ENCODE measurements at places on chromosomes 6 and 20.
A peak's percentile ranks its signal among the peaks of the same experiment; 100 is the strongest.

GRCh38 chr6:28383235-28384142 lies 16.1 kb downstream of the ZSCAN12 start:
- DNase-seq, result peak; percentile 47

DNA sequence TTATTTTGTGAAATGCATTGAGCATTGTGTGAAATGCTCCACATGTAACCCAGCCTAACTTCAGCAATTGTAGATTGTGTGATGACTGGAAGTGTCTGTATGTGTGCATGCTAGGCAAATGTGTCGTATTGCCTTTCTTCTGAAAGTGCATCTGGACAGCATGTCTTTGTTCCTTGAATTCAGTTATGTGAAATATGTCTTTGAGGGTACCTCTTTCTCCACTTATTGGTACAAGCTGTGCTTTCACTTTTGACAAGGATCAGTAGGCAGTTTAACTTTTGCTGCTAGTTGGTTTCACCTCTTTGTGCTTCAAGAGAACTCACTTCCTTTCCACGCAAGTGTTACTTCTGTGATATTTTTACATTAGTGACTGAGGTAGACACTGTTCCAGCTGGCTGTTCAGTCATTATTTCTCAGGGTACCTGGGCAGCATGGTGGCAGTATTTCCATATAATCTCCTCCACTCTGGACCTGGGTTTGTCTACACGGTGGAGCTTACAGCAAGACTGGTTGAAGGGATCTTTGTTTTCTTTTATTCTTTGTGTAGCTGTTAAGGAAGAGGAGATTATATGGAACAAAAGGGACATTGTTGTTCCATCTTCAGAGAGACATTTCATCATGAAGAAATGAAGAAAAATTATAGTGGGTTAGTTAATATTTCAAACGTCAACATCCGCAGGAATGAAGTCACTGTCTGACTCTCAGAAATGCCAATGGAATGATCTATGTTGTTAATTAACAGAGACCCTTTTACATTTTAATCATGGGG lies 175.4 kb downstream of the UTRN start:
- DNase-seq, result peak; percentile 53

DNA sequence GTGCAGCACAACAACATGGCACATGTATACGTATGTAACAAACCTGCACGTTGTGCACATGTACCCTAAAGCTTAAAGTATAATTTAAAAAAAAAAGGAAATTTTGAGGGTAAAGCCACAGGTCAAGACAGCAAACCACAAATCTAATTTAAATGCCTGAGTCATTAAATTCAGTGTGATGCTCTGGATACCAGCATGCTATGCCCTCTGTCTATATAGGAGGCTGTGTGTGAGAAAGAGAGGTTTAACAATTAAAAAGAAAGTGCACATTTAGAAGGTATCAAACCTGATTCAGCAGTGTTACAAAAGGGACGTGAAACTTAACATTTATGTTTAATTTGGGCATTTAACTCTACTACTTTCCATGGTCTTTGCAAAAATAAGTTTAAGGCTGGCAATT lies 276.3 kb downstream of the ADGRB3 start:
- DNase-seq, result no peak

DNA sequence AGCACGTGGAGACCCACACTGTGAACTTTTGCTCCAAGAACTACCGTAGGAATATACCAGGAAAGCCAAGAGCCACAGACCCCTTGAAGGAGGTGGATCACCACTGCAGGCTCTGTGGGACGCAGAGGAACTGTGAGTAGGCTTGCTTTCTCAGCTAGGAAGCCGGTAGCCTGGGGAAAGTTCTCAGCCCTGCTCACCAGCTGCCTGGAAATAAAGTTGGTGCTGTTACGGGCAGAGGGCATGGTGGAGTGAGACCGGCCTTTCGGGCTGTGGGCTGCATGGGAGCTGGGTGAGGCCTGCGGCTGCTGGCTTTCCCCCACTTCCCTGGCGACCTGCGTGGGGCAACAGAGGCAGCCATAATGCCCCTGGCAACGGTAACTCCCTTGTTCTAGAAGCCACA lies 373.0 kb upstream of the RUNX2 start:
- DNase-seq, result no peak

- no peak for DNase-seq
Observed at GRCh38 chr6:121925534-121926255, 473.8 kb upstream of the HSF2 start.

DNA sequence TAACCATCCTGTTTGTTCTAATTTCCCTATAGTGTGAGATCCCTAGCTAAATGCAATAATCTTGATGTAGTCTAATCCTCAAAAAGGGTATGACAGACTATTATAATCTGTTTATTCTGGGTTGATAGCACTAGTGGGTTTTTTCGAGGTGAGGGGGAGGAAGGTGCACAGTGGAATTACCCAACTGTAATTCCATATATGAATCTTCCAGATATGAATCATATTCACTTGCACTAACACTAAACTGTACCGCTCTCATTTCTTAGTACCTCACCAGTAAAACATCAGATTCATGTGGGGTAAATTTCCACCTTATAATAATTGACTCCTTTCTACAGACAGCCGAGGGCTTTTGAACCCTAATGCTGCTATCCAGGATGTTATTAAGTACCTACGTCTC lies 16.5 kb downstream of the NCOA7 start:
- no peak for DNase-seq

DNA sequence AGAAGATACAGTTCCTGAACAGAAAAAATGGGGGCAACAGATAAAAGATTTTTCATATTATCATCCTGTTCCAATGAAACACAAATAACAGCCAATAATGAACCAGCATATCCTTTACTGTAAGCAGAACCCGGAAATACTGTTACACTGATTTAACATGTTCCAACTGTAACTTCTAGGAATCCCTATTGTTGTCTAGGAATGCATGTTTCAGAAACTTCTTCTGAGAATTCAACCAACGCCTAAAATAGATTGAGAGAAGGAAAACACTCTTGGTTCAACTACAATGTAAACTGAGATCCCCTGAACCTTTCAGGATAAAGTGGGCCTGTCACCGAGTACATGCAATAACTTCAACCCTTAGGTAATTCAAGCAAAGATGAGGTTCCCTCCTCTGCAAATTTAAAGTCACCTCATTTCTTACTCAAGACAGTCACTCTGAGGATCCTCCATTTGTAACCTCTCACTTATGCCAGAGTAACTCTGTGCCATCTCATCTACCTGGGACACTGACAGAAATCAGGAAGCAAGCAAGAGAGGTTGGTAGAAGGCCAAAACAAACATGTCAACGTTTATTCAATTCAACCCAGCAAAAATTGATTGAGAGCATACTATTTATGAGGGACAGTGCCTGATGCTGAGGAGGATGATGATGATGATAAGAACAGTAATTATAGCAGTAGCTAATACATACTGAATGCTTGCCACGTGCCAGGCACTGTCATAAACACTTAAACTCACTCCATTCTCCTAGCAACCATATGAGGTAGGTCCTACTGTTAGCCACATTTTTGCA lies 14.1 kb downstream of the UBE3D start:
- no peak for DNase-seq

DNA sequence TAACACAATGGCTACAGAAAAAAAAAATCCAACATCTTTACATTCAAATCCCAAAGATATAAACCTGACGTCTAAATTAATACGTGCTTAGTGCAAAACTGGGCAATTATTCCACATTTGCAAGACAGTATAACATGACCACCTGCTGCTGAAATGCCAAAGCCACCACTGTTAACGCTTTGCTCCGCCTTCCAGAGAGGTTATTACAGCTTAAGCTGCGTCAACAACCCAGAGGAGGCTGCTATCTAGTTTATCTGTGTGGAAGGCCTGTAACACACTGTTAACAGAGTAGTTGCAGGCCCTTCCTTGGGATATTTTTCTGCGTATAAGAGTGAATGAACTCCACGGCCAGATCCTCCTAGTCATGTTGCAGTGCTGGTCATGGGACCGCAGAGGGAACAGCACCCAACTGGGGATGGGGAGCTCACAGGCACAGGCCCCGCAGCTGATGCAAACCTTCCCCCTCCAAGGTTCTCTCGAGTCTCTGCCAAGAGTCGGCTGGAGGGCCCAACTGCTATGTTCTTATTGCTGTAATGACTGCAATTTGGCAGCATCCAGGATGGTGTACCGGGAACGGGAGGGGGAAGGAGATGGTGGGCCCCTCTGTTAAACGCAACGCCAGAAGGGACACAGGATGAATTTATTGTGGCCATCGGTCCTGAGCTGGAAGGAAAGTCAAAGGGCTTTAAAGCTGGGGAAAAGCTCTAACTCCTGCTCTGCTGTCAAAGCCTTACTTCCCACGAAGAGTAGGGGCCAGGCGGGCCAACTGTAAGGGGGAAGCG lies 993 bp upstream of the NCOA7 start:
- peak; percentile 37 for DNase-seq

DNA sequence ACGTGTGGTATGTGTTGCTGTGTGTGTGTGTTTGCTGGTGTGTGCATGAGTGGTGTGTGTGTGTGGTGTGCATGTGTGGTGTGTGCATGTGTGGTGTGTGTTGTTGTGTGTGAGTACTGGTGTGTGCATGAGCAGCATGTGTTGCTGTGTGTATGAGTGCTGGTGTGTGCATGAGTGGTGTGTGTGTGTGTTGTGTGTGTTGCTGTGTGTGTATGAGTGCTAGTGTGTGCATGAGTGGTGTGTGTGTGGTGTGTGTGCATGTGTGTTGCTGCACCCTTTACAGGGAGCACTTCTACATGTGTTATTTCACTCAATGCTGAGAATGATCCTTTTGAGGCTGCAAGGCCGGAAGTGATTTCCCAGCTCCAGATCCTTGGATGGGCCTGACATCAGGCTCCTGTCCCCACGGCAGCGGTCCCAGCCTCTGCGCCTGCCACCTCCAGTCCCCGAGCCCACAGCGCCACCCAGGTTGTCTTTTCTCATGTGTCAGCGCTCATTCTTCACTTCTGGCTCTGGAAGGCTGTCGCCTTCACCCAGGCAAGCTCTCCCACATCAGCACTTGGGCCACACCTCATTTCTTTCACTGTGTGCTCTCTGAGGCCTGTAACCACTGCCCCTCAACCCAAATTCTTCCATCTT lies 2.6 kb downstream of the NPEPL1 start:
- no peak for DNase-seq

DNA sequence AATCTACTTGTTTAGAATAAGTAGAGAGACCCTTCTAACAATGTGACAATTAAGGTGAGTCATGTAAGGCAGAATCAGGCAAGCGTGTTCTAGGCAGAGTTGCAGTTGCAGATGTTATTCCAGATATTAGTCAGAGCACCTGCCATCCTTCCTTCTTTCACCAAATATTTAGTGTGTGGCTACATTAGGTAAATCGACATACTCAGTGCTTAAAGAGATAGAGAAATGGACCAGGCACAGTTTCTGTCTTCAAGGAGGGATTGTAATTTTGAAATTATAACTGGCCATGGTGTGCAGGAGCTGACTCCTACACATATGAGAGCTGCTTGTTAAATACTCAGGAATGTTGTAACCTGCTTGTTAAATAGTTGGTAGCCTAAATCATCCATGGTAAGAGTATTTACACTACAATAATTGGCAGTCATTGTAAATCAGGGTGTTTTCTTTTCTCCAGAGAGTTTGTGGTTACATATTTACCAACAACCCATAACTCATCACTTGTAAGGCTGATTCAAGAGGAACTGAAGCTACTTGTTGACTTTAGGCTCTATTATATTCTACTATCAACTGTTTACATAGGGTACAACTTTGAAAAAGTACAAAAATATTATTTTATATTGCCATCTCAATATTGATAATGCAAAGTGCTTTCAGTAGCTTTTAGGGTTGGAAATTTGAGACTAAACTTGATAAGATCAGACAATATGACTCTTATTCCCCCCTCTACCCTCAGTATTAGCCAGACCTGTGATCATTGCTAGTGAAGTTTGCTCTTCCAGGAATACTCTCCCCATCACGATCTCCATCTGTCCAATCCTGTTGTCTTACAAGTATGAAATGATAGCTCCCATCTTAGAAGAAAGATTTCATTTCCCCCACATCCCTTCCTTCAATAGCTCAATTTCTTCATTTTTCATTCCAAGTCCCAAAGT lies 607.1 kb downstream of the COL12A1 start:
- DNase-seq, result no peak

- no peak for DNase-seq
Observed at GRCh38 chr20:24462460-24463010, 6.9 kb upstream of the SYNDIG1 start.

GRCh38 chr20:56774873-56775272 lies 145.8 kb downstream of the TFAP2C start:
- DNase-seq, result no peak
